PC-9 (cell line): ENCODE measurements at places on chromosomes 13 and 19. TPM values are rescaled to one million over a fixed set of nuclear protein-coding genes. Genes with fewer than 3 reads are reported as not detected.
A peak's percentile ranks its signal among the peaks of the same experiment; 100 is the strongest.

GRCh38 chr19:1830568-1830967 lies 17.7 kb downstream of the REXO1 start:
- H3K27me3 ChIP-seq: no peaks in the 10 kb centered on the region
- H3K36me3 ChIP-seq: no peaks in the 10 kb centered on the region
- H3K4me1 ChIP-seq: no peaks in the 10 kb centered on the region
- DNase-seq: no peak

The S1PR4 gene
- total RNA-seq: 0.37 and 0.83 TPM in 2 replicates

DNA sequence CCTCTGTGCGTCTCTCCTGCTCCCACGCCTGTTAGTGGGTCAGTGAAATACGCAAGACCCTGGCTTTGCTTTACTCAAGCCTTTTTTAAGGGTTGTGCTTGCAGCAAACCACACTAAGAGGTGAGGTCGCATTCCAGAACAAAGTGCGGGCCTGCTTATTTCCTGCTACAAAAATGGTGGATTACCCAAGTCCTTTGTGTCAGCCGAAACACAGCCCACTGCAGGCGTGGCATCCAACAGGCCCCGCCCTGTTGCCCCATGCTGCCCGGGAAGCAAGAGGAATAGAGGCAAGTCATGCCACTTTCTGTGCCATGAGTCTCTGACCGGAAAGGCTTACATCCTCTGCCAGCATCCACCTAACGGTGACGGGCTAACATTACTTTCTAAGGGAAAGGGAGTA lies 7.7 kb upstream of the IRS2 start:
- no peaks in the 10 kb centered on the region for H3K27me3 ChIP-seq
- peak; percentile 82 for DNase-seq
- peak overlapping the region; percentile 13 for H3K27ac ChIP-seq
- H3K4me1 ChIP-seq: peaks cover 64% of the 10 kb centered on the region
- no peak overlapping the region for H3K4me3 ChIP-seq

GRCh38 chr13:26585136-26585535 lies 27.7 kb downstream of the WASF3 start:
- H3K27ac ChIP-seq: no peak overlapping the region
- H3K27me3 ChIP-seq: no peaks in the 10 kb centered on the region
- no peaks in the 10 kb centered on the region for H3K4me1 ChIP-seq
- no peak for DNase-seq

DNA sequence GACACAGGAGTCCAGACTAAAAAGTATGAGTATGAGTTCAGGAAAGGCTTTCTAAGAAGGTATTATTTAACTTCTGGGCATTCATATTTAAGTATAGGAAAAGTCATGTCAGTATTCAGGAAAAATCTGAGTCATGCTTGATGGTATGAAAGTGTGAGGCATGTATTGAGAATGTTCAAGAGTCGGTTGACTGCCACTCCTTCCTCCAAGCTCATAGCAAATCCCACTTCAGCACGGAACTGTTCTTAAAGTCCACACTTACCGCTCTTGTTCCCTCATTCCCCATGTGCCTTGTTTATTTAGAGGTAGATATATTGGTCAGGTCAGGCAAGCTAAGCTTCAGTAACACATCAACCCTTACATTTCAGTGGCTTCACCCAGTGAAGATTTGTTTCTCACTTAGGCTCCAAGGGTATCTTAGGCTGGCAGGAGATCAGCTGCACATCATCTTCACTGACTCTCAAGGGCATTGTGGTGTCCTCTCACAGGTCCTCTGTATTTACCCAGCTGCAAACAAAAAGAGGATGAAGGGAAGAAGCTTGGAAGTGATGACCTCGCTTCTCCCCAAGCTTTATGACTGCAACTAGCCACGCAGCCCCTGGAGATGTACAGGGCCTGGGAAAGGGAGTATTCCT lies 1189.2 kb downstream of the EFNB2 start:
- H3K36me3 ChIP-seq: no peaks in the 10 kb centered on the region
- H3K27me3 ChIP-seq: no peaks in the 10 kb centered on the region
- H3K4me1 ChIP-seq: 0 out of 2 replicates have a peak, but pooled peaks cover 10% of the 10 kb centered on the region
- no peak overlapping the region for H3K4me3 ChIP-seq

DNA sequence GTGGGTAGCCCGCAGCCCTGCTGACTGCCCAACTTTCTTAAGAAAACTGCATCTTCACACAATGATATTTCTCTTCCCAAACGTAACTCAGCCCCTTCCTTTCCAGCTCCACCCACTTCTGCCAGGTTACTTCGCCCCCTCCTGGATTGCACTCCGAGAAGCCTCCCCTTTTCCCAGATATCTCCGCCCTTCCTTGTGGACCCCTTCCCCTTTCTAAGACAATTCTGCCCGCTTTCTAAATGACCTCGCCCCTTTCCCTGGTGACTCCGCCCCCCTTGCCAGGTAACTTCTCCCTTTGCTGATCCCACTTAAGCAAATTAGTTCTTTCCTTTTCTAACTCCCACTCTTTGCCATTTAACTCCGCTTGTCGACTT lies 2.6 kb downstream of the VSIG10L start:
- peaks cover 21% of the 10 kb centered on the region for H3K4me1 ChIP-seq
- no peak for DNase-seq
- H3K4me3 ChIP-seq: peak overlapping the region; percentile 84
- no peaks in the 10 kb centered on the region for H3K27me3 ChIP-seq
- no peaks in the 10 kb centered on the region for H3K36me3 ChIP-seq

The CABP5 gene
- not detected in 2 replicates for total RNA-seq

The CYP2F1 gene
- not detected in 2 replicates for total RNA-seq

The ERFL gene
- 0.65 and 0.98 TPM in 2 replicates for total RNA-seq

The SERPINE3 gene
- not detected in 2 replicates for total RNA-seq

DNA sequence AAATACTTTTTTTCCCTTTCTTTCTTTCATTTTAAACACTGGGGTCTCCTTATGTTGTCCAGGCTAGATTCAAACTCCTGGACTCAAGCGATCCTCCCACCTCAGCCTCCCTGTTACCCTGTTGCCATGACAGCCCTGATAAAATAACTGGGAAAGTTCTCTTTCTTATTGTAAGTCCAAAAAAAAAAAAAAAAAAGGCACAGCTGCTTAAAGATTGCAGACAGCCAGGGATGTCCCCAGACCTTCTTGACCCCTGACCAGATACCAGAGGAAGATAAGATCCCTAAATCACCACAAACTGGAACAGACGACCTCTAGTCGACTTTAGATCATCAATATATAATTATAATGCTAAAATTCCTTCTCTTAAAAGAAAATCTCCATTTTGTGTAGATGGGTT lies 1.1 kb upstream of the MVB12A start:
- H3K36me3 ChIP-seq: 0 out of 2 replicates have a peak, but pooled peaks cover 4% of the 10 kb centered on the region
- H3K4me3 ChIP-seq: peak overlapping the region; percentile 63
- no peak for DNase-seq
- H3K27ac ChIP-seq: peak overlapping the region; percentile 56; the same call in 1 of the 2 replicates
- peaks cover 15% of the 10 kb centered on the region for H3K4me1 ChIP-seq
- H3K27me3 ChIP-seq: no peaks in the 10 kb centered on the region

GRCh38 chr13:99310382-99311031 lies 3.3 kb upstream of the GPR183 start:
- no peak overlapping the region for H3K27ac ChIP-seq
- H3K4me1 ChIP-seq: no peaks in the 10 kb centered on the region
- H3K36me3 ChIP-seq: peaks cover 10% of the 10 kb centered on the region; the same call in 1 of the 2 replicates
- no peak overlapping the region for H3K4me3 ChIP-seq
- H3K27me3 ChIP-seq: no peaks in the 10 kb centered on the region
- DNase-seq: no peak

The IFNL3 gene
- total RNA-seq: not detected in 2 replicates

DNA sequence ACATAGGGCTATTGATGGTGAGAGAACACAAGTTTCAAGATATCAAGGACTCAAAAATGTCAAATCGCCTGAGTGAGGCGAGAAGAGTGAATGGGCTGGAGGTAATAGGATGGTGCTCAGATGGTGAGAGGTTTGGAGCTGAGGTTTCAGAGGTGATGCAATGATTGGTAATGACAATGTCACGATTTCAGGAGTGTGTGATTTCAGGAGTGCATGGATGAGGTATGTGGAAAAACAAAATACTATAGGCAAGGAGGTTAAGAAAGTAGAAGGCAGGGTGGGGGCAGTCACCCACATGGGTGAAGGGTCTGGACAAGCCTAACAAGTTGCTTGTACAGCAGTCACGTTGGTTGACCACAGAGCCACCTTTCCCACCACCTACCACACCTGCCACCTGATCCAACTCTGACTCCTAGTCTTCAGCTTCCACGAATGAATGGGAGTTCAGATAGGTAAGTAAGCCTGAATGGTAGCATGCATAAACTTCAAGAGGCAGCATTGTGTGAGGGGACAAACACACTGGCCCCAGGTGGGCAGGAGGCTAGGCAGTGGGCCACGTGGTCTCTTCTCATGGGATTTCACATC lies 71.5 kb downstream of the RUBCNL start:
- no peaks in the 10 kb centered on the region; the same call in 1 of the 2 replicates for H3K27me3 ChIP-seq
- no peaks in the 10 kb centered on the region for H3K36me3 ChIP-seq
- no peaks in the 10 kb centered on the region for H3K4me1 ChIP-seq
- H3K4me3 ChIP-seq: no peak overlapping the region
- H3K27ac ChIP-seq: no peak overlapping the region

DNA sequence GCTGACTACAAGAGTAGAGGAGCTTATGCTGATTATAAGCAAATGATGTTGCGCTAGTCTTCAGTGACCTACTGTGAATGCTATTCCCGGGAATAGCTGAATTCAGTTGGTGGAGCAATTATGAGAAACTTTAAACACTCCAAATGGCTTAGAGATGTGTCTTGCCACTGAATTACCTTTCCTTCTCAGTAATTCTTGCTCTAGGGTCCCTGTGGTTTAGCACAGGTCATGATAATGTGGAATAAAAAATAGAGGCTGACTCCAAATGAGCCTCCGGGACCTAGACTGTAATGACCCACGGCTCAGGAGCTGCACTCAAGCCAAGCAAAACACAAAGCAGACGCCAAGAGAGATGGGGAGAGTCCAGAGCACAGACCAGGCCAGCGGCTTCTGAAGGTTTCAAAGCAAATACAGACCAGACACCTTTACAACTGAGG lies 124.7 kb downstream of the RGCC start:
- DNase-seq: no peak
- no peaks in the 10 kb centered on the region for H3K27me3 ChIP-seq
- no peaks in the 10 kb centered on the region for H3K36me3 ChIP-seq
